ENCODE measurements at places on chromosomes 12 and 14.

DNA sequence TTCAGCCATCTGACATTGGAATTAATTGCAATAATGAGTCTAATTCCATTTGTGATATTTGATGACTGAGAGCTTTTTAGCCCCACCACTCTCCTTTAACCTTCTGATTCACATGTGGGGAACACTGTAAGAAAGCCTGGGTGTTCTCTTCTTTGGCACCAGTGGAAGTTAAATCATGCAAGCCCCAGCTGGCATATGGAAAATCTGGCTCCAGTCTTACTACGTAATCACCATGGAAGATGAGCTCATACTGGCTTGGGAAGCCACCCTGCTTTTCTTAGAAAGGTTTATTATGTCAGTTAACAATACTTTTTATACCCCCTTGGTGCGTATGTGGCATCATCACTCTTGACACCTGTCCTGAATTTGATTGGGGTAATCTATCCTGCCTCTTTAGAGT lies 479.3 kb downstream of the SLC16A7 start:
- no peak for DNase-seq

- DNase-seq = no peak
Measured at GRCh38 chr14:55851301-55851700, 266.9 kb upstream of the PELI2 start.

GRCh38 chr14:29926701-29927375 lies 809 bp downstream of the PRKD1 start:
- no peak for DNase-seq

DNA sequence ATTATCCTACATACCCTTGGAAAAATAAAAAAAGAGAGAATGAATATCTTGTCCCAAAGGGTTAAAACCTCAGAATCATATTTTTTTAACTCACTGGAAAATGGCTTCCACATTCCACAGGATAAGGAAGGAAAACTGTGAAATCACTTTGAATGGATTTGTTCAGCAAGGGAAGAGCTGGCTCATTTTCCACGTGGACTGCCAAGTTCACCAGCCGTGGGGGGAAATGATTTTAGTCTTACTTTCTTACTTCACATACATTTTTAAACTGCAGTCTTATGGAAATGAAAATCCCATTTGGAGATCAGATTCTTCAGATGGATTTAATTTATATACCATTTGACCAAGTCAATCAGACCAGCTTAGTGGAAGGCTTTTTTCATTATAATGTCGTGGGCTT lies 29.9 kb upstream of the AEBP2 start:
- DNase-seq = no peak

GRCh38 chr12:113071135-113072112 lies 14.9 kb downstream of the DTX1 start:
- no peak for DNase-seq
